ENCODE measurements at places on chromosomes 16 and 17.

- DNase-seq = no peak
Observed at GRCh38 chr17:78828470-78829185, 12.0 kb downstream of the USP36 start.

GRCh38 chr16:3819175-3819527 lies 61.4 kb downstream of the CREBBP start:
- DNase-seq = no peak

DNA sequence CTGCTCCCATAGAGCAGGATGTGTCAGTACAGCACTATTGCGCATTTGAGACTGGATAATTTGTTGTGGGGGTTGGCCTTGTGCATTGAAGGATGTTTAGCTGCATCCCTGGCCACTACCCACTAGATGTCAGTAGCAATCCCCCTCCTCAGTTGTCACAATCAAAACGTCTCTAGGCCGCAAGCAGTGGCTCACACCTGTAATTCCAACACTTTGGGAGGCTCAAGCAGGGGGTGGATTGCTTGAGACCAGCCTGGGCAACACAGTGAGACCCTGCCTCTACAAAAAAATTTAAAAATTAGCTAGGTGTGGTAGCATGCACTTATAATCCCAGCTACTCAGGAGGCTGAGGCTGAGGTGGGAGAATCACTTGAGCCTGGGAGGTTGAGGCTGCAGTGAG lies 48.4 kb downstream of the CENPV start:
- no peak for DNase-seq

GRCh38 chr17:42985225-42985624 lies 4.9 kb downstream of the RUNDC1 start:
- DNase-seq = no peak

DNA sequence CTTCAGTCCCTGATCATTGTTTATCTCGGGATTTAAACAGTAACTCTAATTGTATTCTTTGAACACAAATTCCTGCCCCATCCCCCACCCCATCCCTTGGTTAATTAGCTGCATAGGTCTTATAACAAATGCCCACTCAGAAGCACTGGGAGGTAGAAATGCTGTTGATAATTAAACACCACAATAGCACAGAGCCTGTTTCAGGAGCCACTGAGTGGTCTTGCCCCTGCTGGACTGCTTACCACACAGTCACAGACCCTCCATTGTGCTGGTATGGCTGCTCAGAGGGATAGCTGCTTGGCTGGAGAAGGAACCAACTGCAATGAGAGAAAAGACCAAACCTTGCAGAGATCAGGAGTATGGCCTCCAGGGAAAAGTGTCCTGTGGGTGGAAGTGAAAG lies 214.1 kb downstream of the ANKFN1 start:
- DNase-seq = no peak

GRCh38 chr17:16428098-16428882 lies 12.9 kb downstream of the TRPV2 start:
- no peak for DNase-seq

GRCh38 chr17:49437696-49438435 lies 23.2 kb upstream of the PHB1 start:
- DNase-seq = no peak
